Globus pallidus (tissue), 1 donor: ENCODE measurements at places on chromosomes 5 and 9.

DNA sequence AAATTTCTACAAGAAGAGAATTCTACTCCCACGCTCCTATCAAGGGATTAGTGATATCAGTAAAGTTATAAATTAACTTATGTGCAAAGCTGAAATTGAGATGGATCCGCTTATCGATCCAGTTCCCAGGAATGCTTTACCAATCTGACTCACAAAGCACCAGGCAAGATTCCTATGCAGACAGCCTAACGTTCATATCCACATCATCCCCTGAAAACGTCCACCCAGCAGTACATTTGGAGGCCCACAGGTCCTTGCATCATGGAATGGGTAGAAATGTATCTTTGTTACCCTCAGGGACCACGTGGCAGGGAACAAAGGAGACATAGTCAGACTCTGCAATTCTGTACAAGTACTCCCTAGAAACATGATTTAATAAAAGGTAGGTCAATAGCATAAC is 147.4 kb downstream of the ESM1 start:
- no peak for DNase-seq

DNA sequence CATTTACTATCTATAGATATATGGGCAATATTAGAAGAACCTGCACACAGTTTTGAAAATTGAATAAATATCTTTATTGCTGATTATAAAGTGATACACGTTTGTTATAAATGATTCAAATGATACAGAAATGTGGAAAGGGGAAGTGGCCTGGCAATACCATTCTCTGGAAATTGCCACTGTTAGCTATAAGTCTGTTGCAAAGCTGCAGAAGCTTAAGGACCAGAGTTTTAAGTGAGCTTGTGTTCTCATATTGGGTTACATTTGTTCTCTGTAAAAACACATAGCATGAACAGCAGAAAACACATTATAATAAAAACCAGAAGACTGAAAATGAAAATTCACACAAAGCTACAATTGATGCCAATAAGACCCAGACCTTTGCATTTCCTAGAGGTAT is 59.6 kb downstream of the RASGRF2 start:
- no peak for DNase-seq

GRCh38 chr9:129895376-129896268 is 60.4 kb downstream of the USP20 start:
- DNase-seq = no peak

DNA sequence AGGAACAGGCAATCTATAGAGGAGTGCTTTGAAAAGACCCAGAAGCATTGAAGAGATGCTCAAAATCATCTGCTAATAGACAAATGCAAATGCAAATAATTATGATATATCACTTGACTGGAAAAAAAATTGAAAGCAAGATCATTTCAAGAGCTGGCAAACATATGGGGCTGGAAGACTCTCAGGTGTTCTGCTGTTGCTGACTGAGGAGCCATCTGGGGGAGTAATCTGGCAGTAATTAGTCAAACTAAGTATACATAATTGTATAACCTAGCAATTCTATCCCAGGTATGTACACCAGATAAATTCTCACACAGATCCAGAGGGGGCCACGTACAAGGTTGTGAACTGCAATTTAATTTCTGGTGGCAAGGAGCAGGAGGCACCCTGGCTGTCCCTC is 4.6 kb upstream of the HMHB1 start:
- DNase-seq = no peak

DNA sequence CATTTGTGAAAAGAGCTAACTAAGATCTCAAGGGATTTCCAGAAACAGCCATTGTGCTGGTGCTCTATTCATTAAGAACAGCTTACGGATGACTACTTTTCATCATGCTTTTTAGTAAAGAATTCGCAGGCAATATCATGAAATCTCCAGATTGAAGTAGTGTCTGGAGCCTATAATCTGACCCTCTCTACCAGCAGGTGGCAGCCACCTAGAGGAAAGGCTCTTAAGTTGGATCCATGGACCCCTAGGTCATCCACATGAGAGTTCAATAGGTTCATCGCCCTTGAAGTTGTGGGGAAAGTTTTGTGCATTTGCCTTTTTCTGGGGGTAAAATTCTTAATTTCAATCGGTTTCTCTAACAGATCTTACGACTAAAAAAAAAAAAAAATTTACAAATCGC is 82.3 kb downstream of the SLC1A3 start:
- DNase-seq = no peak

GRCh38 chr5:109406719-109407118 is 3.1 kb downstream of the PJA2 start:
- DNase-seq = no peak

DNA sequence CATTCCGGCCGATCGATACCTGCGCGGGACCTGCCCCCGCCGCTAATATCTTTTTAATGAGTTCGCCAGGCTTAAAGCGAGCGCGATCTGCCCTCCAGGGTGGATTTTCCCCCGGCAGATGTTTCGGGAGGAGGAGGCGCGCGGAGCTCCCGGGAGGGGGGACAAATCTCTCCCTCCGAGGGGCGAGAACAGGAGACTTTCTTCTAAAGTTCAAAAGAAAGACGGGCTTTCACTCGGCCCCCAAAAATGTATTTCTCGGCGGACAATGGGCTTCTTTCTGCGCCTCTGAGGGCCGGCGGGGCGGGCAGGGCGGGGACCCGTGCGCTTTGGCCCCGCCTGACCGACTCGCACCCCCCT is 4.1 kb upstream of the PRDM12 start:
- no peak for DNase-seq

DNA sequence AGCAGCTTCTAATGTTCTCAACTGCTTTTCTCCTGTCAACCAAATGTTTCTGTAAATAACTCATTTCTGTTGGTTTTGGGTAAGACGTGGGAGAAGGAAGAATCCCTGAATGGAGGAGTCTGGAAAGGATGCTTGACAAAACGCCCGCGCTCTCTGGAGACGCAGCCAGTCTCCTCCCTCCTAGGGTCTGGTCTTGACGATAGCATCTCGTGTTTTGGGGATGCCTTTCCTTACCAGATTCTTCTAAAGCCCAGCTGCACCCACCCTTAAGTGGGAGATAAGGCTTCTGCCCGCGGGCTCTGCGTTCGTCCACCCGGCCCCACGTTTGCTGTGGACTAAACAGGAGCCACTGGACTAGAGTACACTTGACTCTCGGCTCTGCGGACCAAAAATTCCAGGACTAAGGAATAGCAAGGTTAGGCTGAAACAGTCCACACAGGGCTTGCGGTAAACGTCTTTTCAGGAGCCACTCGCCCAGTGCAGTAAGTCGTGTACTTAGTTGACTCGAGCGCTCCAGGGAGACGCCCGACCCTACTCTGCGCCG is 491 bp upstream of the CTSL start:
- peak; percentile 48 for DNase-seq
